Activated T-helper 2 cell treated with anti-CD3 and anti-CD28 coated beads, Interferon-gamma antibody, Interleukin-2, Interleukin-4, amounts not matched to agents 10 μg/mL and 5 μg/mL and 100 μg/mL, durations not matched to agents 14 hours and 24 hours and 36 hours (primary cell): ENCODE measurements at places on chromosomes 5 and 9.

GRCh38 chr5:6837519-6838110 is 124.4 kb downstream of the TENT4A start:
- H3K36me3 ChIP-seq = no peaks in the 10 kb centered on the region
- no peaks in the 10 kb centered on the region for H3K27me3 ChIP-seq
- no peak overlapping the region for H3K27ac ChIP-seq
- DNase-seq = no peak
- no peak overlapping the region for H3K4me3 ChIP-seq

DNA sequence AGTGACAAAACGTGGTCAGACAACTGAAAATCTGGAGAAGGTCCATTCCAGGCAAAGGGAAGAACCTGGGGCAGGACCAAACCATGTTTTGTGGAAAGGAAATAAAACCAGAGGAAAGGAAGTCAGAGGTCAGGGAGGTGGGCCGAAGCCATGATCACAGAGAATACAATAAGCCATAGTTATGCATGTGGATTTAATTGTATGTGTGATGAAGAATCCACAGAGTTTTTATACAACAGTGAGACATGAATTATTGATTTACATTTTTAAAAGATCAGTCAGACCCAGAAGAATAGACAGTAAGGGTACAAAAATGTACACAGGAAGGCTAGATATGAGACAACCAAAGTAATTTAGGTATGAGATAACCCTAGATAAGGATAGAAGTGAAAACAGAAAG is 20.8 kb downstream of the TTC33 start:
- no peak overlapping the region for H3K4me3 ChIP-seq
- peak overlapping the region; percentile 17 for H3K27ac ChIP-seq
- H3K4me1 ChIP-seq = peaks cover 31% of the 10 kb centered on the region

DNA sequence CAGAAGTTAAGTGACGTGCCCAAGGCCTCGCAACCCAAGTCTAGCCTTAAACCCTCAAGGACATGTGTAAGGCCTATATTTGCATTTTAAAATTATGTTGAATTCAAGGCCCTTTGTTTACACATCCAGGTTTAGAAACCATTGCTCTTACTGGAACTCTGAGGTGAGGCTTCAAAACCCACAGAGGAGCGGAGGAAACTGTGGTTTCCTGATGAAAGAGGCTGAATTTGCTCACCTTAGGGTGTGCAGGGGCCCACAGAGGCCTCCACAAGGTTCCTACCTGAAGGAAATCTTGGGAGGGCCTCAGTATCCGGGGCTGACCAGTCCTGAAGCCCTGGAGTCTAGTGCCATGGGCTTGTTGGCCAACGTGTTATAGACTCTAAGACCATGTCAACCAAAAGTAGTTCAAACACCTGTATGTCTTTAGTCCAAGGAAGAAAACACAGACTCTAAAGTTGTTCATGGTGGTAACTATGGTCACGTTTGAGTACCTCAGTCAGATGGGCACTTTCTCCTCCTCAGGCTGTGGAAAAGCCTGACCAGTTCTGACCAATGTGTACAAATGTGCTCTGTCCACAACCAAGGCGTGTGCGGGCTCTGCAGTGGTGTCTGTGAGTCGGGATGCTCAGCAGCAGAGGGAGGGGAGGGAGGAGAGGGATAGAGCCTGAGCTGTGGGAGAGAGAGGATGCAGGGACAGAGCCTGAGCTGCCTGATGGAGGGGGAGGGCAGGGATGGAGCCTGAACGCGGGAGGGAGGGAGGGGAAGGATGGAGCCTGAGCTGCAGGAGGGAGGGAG is 124.6 kb upstream of the ERCC6L2 start:
- H3K27ac ChIP-seq = no peak overlapping the region
- H3K4me1 ChIP-seq = peaks cover 8% of the 10 kb centered on the region
- no peak overlapping the region for H3K4me3 ChIP-seq
- peak; percentile 23 for DNase-seq

DNA sequence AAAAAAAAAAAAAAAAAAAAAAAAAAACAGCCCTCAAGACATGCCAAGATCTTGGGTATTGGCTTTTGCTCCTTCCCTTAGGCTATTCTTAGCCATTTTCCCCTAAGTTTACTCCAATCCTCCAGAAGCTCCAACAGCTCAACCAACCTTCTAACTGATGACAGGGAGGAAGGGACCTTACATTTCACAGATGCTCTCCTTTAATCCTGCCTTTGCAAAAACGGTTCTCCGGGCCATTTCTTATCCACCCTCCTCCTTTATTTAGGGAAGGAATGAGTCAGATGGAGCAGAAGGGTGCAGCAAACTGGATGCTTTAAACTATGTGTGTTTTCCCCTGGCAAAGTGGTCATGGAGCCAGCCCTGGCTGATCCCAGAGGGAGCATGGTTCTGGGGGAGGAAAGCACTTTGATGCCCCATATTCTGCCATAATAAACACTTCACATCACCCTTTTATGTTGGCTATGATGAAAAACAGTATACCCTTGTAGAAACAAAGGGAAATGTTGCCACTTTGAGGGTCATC is 369.4 kb upstream of the DMAC1 start:
- no peak for DNase-seq
- no peaks in the 10 kb centered on the region for H3K36me3 ChIP-seq
- peaks cover 10% of the 10 kb centered on the region for H3K27me3 ChIP-seq
- no peak overlapping the region for H3K4me3 ChIP-seq
- H3K27ac ChIP-seq = no peak overlapping the region
- no peaks in the 10 kb centered on the region for H3K4me1 ChIP-seq

DNA sequence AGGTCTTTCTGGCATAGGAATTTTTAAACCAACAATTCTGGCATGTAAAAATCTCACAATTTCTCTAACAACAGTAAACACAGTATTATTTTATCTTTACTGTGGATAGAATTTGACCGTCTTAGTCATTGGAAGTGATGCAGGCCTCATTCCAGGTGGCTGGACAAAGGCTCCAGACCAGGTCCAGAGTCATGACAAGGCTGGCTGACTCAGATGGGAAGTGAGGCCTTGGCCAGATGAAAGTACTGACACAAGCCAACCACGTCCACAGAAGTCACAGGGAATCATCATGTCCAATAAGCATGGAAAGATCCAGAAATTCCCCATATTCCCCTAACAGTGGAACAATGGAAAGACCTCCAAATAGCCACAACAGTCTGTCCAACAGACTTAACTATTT is 12.4 kb downstream of the SPOCK1 start:
- no peaks in the 10 kb centered on the region for H3K27me3 ChIP-seq
- no peaks in the 10 kb centered on the region for H3K36me3 ChIP-seq
- H3K27ac ChIP-seq = no peak overlapping the region

DNA sequence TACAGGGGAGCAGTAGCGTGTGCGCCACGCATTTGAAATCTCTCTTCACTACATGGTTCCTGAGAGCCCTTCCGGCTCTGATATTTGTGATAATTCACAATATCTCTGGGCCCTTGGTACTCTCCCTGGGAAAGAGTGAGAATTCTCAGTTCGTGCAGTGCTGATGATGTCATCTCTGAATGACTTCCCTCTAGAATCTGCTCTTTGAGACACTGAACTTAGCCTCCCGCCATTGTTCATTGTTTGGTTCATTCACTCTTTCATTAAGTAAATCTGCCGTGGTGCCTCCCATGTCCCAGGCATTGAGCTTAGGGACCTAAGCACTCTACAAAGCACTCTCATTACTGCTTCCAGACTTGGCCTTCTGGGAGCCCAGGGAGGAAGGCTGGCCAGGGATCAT is 94.0 kb downstream of the PPARGC1B start:
- no peaks in the 10 kb centered on the region for H3K27me3 ChIP-seq
- no peak overlapping the region for H3K4me3 ChIP-seq

DNA sequence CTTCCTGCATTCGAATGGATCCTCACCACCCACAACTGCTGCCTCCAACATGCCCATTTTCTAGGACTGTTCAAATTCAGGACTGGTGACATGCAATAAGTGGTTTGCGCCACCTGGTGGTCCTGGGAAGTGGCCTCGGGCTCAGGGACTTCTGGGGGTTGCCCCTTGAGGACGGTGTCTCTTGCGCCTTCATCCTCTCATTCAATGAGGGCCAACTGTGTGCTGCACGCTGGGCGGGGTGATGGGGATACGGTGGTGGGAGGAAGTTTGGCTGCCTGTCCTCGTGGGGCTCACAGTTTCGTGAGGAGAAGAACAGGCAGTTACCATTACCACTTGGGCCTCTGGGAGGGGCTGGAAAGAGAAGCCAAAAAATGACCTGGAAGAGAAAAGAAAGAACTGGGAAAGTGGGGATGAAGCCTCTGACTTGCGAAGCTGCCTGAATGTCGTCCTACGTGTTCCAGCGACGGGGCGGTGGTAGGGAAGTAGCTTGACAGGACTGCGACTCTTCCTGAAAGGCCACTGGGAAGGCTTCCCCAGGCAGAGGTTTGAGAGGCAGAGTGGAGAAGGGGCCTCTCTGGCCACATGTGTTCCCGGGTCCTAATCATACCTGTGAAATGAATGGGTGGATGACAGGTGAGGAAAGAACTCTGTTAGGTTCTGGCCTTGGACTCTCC is 49.0 kb downstream of the PSD2 start:
- H3K36me3 ChIP-seq = no peaks in the 10 kb centered on the region
- H3K4me3 ChIP-seq = no peak overlapping the region
- DNase-seq = peak; percentile 28
- H3K4me1 ChIP-seq = peaks cover 6% of the 10 kb centered on the region

- H3K36me3 ChIP-seq = no peaks in the 10 kb centered on the region
- H3K4me1 ChIP-seq = peaks cover 8% of the 10 kb centered on the region
Observed at GRCh38 chr5:1541702-1542400, 18.1 kb upstream of the LPCAT1 start.
